ENCODE measurements at places on chromosomes 1 and 21.
A peak's percentile ranks its signal among the peaks of the same experiment; 100 is the strongest.

GRCh38 chr1:242139442-242139841 lies 140.5 kb upstream of the MAP1LC3C start:
- DNase-seq: no peak

- DNase-seq: no peak
Observed at GRCh38 chr1:113091988-113092594, 19.1 kb downstream of the LRIG2 start.

DNA sequence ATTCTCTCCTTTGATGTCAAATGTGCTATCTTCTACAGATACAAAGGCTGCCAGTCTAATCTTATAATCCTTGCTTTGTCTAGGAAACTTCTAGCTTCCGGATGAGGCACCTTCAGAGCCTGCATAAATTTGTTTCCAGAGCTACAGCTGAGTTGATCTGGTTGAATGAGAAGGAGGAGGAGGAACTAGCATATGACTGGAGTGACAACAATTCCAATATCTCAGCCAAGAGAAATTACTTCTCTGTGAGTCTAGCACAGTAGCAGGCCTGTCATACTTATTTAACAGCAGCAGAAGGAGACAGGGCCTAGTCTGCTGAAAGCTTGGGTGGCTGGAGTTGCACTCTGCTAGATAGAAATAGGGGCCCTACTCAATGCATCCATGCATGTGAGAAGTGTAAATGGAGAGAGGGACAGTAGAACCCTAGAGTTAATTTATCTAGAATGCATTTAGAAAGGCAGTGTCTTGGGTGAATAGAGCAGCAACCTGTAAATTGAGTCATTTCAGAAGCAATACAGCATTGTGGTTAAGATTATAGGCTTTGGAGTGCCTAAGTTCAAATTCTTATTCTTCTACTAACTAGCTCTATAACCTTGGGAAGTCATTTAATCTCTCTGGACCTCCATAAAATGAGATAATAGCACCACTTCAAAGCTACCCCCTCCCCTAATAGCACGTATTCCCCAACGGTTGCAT lies 89.0 kb downstream of the MACF1 start:
- no peak for DNase-seq

DNA sequence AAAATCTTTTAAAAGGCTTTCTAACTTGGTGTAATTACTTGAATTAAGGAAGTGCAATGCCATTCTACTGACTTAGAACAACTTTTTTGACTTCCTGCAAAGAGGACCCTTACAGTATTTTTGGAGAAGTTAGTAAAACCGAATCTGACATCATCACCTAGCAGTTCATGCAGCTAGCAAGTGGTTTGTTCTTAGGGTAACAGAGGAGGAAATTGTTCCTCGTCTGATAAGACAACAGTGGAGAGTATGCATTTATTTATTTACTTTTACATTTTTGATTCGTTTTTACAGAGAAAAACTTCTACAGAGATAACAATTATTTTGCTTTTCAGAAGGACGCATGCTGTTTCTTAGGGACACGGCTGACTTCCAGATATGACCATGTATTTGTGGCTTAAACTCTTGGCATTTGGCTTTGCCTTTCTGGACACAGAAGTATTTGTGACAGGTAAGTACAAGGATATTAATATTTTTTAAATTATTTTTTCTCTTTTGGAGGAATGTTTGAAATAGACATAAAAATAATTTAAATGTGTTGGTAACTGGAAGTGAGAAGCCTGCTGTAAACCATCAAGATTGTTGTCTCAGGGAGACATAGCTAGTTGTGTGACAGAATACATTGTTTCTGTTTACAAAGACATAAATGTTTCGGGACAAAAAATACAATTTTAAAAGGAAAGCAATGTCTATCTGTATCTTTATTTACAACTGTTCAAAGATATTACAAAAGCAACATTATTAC lies at the start of gene PTPRC:
Gene PTPRC, plus strand, starts transcription at position 147 of the 742 bp plus-strand sequence. Its CDS starts 229 bp downstream, at position 376.
- DNase-seq: no peak

DNA sequence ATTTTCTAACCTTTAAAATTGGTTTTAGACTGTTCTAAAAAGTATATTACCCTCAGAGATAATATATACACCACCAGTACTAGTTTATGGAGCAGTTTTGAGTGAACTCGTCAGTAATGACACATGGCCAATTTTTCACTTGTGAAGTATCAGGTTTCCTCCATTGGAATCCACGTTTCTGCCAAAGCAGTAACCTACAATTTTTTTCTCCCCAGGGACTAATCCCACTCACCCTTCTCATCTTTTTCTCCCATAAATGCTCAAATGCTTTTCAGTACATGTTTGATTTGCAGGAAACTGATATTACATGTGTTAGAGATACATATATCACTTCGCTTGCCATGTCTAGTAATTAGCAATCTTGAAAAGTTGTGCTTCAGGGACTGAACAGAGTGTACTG lies 94.1 kb downstream of the COL24A1 start:
- no peak for DNase-seq

DNA sequence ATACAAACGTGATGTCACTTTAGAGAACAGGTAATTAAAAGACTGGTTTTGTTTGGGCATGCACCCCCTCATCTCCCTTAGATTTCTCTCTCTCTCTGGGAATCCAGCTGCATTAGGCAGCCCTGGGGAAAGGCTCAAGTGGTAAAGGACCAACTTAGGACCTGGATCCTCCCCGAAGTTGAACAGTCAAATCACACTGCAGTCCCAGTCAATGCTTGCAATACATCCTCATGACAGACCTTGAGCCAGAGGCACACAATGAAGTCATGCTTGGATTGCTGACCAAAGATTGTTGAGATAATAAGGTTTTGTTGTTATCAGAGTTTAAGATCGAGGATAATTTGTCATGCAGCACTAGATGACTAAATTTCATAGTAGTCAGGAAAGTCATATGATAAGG lies 1285.8 kb upstream of the NCAM2 start:
- no peak for DNase-seq

GRCh38 chr21:44583800-44584147 lies 3.4 kb upstream of the KRTAP10-5 start:
- DNase-seq: no peak

DNA sequence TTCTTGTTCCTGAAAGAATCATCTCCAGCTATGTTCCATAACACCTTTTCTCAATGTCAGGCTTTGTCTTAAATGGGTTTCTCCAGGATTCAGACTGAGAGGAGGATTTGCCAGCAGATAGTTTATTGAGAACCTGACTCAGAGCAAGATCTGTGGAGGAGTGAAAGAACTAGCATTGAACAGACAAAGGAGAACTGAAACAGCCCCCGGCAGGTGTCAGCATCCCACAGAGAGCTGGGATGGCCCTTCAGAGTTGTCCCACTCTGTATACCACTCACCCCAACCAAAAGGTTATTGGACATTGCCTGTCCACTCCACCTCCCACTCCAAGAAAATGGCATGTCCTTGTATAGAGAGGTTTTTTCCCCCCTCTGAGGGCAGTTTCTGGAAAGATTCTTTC lies 270.7 kb downstream of the PAPPA2 start:
- DNase-seq: no peak

DNA sequence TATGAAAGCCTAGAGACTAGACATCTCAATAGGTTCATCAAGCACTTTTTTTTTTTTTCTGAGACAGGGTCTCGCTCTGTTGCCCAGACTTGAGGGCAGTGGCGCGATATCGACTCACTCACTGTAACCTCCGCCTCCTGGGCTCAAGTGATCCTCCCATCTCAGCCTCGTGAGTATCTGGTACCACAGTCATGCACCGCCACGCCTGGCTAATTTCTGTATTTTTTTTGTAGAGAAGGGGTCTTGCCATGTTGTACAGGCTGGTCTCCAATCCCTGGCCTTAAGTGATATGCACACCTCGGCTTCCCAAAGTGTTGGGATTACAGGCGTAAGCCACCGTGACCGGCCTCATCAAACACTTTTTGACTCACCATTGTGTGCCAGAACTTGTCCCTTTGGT lies 613 bp upstream of the GPATCH4 start:
- DNase-seq: no peak

- no peak for DNase-seq
Observed at GRCh38 chr1:211420389-211420788, 71.6 kb downstream of the RD3 start.

- DNase-seq: no peak
Observed at GRCh38 chr1:15605398-15606383, 11.6 kb upstream of the DDI2 start.

- DNase-seq: no peak
Observed at GRCh38 chr1:99546432-99547416, 99.2 kb upstream of the PALMD start.

DNA sequence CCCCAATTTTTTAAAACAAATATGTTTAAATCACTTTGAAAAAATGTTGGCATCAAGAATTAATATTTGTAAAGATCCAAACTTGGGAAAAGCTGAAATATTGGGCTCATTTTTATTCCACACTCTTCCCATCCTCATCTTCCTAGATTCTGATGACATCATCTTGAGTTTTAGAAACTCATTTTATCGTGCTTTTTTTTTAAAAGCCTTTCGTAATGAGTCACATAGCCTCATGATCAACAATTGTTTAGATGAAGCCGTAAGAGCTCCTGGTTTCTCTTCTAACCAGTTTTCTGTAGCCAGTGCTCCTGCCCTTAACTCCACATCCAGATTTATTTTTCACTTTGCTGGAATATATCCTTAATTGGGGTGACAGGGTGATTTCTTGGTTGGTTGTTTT lies 78.6 kb downstream of the POFUT2 start:
- DNase-seq: no peak

GRCh38 chr1:79638382-79638781 lies 631.9 kb upstream of the ADGRL4 start:
- DNase-seq: no peak

DNA sequence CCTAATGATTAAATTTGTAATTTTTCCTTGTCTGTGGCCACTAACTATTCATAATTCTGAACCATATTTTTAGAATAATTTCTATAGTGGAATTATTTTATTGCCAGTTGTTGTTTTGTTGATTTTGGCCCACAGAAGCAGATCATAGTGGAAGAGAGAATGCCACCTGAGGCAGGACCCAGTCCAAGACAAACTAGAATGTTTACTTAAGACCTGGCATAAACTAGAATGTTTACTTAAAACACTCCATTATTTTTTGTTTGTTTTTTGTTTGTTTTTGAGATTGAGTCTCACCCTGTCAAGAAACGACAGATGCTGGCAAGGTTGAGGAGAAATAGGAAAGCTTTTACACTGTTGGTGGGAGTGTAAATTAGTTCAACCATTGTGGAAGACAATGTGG lies 310.2 kb downstream of the MRPL39 start:
- DNase-seq: no peak

DNA sequence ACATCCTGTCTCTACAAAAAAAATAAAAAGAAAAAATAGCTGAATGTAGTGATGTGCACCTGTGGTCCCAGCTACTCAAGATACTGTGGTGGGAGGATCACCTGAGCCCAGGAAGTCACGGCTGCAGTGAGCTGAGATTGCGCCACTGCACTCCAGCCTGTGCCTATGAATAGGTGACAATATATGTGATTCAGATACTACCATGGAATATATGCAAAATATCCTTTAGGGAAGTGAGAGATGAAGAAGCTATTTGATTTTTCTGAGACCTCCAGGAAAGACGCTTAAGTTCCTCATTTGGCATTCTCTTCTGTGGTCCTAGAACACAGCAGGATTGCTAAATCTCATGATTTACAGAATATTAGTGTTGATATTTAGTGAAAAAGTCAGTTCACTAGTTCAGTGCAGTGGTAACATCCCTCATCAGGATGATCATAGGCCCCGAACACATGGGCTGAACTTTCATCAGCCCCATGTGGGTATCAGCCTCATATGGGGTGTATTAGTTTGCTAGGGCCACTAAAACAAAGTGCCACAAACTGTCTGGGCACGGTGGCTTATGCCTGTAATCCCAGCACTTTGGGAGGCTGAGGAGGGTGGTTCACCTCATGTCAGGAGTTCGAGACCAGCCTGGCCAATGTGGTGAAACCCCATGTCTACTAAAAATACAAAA lies 6.0 kb upstream of the VASH2 start:
- DNase-seq: no peak

DNA sequence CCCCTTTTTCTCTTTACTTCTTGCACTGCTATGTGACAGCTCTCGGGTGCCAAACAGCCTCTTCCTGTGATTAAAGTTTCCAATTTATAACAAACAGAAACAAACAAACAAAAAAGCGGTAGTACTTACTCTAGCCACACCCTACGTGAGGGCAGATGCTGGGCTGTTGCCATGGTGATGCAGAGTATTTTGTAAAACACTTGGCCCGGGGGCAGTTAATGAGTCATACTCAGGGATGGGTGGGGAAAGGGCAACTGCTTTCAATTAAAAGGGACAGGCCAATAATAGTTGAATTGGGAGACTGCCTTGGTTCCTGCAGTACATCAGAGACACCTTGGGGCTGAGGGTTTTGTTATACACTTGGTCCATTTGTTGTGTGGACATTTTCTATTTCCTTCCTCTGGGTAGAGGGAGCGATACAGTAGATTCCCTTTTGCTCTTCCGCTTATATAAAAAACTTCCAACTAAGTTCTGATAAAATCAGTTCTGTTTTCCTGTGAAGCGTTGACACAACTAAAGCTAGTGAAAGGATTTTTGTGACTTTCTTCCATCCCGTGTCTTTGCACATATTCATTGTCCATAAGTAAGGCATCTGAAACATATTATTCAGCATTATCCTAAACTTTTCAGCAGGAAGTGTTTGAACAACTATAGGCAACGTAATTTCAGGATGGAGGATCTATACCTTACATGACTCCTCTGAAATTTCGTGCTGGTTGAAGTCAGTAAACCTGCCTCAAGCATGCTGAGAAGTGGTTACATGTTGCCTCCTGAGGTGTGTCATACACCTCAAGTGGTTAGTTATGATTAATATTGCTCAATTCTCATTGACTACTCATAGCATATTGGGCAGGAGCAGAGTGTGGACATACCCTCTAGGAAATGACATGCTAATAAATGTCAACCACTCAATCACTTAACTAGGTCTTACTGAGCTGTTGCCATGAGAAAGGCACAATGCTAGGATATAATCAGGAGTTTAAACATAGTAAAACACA lies 36.7 kb upstream of the THEM4 start:
- peak; percentile 75 for DNase-seq

- no peak for DNase-seq
Observed at GRCh38 chr1:242448910-242449645, 75.4 kb downstream of the PLD5 start.

GRCh38 chr21:44923480-44924084 lies 2.9 kb upstream of the ITGB2 start:
- no peak for DNase-seq

GRCh38 chr1:208737922-208738321 lies 493.7 kb upstream of the PLXNA2 start:
- DNase-seq: no peak

DNA sequence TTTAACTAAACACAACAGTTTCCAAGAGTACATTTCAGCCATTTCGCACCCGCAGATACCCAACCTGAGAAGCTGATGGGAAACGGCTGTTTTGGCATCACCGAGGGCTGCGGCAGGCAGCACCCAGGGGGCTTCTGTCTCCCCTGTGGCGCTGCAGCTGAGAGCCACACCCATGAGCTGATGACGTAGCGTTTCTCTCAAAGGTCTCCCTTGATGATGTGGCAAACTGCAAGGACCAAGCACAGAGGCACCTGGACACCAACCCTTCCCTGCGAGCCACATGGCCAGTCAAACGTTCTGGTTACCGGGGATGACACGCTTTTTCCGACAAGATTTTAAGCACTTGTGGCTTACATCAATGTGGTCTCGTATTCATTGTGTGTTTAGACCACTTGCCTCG lies 150.8 kb upstream of the ERG start:
- DNase-seq: no peak

All from activated CD8-positive, alpha-beta memory T cell treated with anti-CD3 and anti-CD28 coated beads for 4 hours (primary cell).